ENCODE measurements at places on chromosomes 4 and X.

- no peak for DNase-seq
Observed at GRCh38 chr4:124943145-124943889, 230.8 kb upstream of the ANKRD50 start.

GRCh38 chr4:169332583-169332982 lies 61.8 kb upstream of the SH3RF1 start:
- no peak for DNase-seq

- DNase-seq: no peak
Observed at GRCh38 chr4:95319169-95319568, 229.6 kb downstream of the UNC5C start.

- no peak for DNase-seq
Observed at GRCh38 chrX:130446974-130447373, 45.2 kb downstream of the RBMX2 start.

- DNase-seq: no peak
Observed at GRCh38 chrX:121258545-121258944, 211.1 kb downstream of the GLUD2 start.

DNA sequence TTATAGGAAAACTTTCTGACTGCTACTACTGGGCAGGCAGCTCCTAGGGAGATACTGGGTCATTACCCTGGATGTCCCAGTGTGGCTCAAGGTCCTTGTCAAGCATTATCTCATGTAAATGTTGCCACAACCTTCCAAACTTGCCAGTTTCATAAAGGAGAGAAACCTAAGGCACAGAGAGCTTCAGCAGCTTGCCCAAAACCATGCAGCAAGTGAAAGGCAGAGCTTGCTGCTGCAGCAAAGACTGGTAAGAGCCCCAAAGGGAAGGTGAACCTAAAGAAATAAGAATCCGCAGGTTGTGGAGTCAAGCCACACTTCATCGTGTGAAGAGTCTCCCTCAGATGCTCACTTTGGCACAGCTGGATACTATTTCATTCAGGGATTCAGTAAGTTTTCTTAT lies 2.3 kb downstream of the MPP1 start:
- no peak for DNase-seq

DNA sequence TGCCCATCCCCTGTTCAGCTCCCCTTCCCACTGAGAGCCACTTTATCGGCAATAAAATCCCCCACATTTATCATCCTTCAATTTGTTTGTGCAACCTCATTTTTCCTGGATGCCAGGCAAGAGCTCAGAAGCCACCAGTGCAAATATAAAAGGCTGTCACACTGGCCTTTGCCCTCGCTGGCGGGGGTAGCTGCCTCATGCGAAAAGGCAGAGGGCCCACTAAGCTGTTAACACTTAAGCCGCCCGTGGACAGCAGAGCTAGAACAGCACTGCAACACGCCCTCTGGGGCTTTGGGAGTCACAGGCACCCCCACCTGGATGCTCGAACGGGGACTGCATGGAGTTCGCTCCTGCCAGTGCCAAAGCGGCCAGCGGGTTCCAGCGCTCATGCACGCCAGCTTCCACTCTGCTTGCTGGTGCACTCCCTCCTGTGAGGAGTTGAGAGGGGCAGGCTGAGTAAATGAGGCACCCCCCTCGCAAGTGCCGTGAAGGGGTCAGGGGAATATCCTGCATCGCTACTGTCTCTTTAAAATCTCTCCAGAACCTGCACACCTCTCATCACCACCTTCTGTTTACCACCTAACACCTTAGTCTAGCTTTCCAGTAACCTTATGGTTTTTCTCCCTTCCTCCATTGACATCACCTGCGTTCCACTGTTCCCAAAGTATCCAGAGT lies 99.5 kb downstream of the SORBS2 start:
- DNase-seq: no peak

- no peak for DNase-seq
Observed at GRCh38 chr4:57270346-57270745, 160.2 kb upstream of the IGFBP7 start.

DNA sequence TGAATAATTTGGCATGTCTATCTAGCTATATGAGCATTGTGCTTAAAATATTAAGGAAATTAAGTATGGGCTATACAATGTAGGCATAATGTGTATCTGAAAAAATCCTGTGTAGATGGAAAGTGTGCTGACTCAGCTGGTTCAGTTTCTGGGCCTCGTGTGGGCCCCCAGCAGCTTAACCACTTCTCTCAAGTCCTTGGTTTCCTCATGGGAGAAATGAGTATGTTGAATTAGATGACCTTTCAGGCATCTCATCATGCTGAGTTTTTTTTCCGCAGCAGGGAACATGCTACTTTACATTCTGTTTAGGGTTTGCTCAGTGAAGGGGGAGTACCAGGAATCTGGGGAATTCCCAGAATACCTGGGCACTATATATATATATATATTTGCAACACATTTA lies 30.5 kb downstream of the RHOH start:
- DNase-seq: no peak

GRCh38 chr4:7607156-7607910 lies 172.6 kb upstream of the PSAPL1 start:
- DNase-seq: no peak

- DNase-seq: no peak
Observed at GRCh38 chrX:124441971-124442590, 95.7 kb downstream of the SH2D1A start.

GRCh38 chr4:154030746-154031145 lies 241.9 kb upstream of the SFRP2 start:
- DNase-seq: no peak

DNA sequence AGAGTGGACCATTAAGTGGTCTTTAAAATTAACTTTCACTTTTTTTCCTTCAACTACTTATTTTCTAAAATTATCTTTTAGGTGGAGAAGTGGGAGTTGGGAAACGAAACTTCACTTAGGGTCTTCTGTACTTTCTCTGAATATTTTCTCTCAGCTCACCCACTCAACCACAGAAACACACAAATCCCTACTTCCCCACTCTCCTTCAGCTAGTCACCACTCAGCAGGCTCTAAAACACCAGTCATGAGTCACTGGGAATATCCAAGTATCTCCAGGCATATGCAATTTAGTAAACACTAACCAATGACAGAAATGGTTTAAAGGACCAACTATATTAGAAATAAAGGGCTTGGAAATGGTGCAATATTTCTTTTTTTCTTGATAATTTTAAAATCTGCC lies 153.0 kb upstream of the RPS6KA6 start:
- DNase-seq: no peak

DNA sequence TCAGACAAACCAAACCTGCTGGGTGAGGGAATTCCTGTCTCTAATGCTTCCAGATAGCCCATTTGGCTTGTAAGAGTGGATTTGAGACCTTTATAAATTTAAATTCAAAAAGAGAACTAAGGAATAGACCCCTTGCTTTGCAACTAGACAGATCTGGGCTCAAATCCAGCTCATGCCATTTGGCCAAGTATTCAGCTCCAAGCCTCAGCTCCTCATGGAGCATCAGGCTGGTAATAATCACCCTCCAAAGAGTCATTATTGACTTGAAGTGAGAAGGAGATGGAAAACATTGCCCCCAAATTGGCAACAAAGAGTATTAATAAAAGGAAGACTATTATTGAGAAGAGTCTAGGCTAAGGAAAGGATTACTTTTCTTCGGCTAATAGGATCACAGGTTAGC lies 134.7 kb downstream of the PDE5A start:
- DNase-seq: no peak

DNA sequence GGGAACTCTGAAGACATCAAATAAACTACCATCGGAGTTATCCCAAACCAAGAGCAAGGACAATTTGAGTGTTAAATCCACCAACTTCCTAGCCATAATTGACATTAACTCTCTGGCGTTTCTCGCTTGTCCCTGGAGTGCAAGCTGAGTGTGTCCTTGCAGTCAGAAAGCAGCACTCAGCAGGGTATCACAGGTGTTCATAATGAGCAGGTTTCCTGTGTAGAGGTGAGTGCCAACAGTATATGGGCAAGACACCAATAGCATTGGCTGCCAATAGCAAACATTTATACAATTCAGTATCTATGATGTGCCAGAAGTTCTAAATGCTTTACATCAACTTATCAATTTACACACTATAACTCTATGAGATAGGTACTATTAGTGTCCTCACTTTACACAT lies 11.2 kb downstream of the BLTP1 start:
- DNase-seq: no peak

DNA sequence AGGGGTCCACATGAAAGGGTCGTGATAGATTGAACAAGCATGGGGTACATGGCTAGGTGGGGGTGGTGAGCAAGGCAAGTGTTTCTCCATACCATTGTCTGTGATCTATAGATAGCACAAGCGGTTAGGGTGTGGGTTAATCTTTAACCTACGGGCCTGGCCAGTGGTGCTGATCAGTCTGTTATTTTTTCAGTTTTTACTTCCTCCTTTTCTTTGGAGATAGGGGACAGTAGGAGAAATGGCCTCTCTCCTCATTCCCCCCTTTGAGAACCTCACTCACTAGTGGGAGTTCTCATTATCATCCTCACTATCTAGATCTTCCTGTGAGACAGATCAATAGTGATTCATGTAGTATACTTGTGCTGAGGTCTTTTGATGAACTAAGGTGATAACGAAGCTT lies 16.2 kb upstream of the GPKOW start:
- no peak for DNase-seq

DNA sequence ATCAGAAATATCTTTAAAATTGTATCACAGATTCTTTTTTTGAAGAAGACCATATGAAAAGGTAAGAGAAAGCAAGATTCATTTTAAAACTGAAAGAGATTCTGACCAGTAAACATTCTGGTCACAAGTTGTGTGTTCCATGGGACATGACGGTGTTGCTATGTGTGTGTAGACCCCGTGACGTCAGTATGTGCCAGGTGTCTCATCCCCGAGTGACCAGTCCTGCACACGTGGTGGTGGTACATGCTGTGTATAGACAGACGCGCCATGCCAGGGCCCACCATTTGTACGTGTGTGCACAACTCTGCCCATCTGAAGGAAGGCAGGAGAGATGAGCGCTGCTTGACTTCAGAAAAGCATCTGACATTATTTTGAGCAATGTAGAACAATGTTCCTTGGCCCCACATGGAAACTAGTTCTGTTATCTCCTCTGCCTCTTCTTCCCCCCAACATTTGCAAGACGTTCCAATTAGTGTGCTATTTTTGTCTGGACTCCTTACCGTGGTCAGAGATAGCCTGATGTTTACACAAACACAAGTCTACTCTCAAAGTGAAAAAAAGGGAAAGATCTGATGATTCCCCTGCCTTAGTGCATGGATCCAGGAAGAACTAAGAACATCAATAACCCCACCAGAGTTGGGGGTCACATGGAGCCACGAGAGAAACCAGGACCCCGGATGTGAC lies 51.2 kb downstream of the IRF2 start:
- DNase-seq: no peak

DNA sequence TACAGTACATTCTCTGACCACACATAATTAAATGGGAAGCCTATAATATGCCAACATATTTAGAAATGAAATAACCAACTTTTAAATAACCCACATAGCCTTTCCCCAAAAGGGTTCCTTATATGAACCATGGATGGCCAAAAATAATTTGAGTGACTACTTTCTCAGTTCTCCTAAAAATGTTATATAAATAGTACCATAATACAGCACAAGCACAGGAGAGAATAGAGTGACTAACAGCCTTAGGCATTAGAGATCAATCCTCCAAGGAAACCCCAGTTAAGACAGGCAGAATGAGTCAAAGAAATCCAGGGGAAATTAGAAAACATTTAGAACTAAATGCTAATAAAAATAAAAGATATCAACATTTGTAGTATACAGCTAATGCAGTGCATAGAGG lies 50.2 kb downstream of the ANKRD17 start:
- DNase-seq: no peak

DNA sequence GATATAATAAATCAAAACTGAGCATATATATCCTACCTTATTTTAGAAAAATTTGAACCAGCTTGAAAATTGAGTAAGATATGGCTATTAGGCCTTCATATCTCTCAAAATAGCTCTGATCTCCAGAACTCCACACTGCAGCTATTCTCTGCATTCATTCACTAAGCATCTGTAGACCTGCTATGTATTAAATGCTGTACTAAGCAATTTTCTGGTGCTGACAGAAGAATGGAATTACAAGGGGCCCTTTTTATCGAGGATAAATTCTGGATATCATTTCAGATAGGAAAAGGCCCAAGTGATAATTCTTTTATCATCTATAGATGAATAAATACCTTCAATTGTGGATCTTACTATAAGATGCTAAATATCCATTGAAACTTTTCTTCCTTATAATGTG lies 1.9 kb downstream of the THAP6 start:
- no peak for DNase-seq

GRCh38 chr4:24054910-24055309 lies 165.1 kb upstream of the PPARGC1A start:
- DNase-seq: no peak

- DNase-seq: no peak
Observed at GRCh38 chr4:11402192-11402591, 26.5 kb downstream of the HS3ST1 start.

All from iPS-NIHi11 (cell line).